Stimulated activated CD8-positive, alpha-beta memory T cell treated with anti-CD3 and anti-CD28 coated beads, Interleukin-7, amount 100 ng/mL, for 4 hours (primary cell): ENCODE measurements at places on chromosomes 5 and 9.
A peak's percentile ranks its signal among the peaks of the same experiment; 100 is the strongest.

- no peak for DNase-seq
These were observed 132.1 kb downstream of the NR3C1 start for GRCh38 chr5:143271431-143271830.

- no peak for DNase-seq
These were observed 55.0 kb downstream of the ZNF618 start for GRCh38 chr9:113931140-113931539.

DNA sequence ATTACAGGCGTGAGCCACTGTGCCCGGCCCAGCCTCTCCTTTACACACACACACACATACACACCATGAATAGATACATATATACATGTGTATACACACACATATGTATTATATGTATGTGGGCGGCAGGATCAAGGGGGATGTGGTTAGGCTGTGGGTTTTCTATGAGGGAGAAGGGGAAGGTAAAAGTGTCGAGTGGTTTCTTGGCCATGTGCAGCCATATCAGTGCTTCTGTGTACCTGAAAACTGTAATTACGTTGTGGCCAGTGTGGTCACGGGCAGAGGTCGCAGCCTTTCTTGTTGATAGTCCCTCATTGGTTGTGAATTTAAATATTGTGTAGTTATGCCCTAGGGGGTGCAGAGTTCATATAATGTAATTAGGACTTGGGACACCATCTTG lies 16.5 kb downstream of the CDK20 start:
- DNase-seq, result no peak

DNA sequence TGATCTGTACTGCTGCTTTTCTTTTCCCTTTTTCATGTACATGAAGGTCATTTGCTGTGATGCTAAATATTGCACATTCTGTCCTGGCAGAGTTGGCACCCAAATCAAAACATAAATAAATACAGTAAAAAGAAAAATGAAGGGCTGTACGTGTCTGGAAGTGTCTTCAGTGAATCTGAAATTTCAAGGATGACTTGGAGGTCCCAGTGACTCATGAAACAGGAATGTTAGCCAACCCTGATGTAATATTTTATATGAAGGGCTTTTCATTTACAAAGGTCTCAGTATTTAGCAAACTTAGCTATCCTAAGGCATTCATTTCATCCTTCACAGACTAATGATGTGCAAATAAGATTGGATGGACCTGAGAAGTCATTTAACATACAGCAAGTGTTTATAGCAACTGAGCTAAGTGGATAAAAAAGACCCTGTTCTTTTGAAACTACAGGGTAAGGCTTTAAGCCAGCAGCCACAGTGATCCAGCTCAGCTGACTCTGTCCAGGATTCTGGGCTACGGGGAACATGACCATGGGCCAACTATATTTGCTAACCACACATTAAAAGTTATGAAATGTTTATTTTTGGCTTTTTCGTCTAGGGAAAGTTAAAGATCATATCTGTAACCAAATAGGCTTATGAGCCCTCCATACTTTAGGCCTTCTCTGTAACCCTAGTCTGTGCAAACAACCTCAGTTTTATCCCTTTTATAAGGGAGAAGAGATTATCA lies 104.0 kb upstream of the DMRTA1 start:
- DNase-seq, result no peak

- DNase-seq, result no peak
These were observed 54.0 kb upstream of the HSPB3 start for GRCh38 chr5:54401515-54401914.

DNA sequence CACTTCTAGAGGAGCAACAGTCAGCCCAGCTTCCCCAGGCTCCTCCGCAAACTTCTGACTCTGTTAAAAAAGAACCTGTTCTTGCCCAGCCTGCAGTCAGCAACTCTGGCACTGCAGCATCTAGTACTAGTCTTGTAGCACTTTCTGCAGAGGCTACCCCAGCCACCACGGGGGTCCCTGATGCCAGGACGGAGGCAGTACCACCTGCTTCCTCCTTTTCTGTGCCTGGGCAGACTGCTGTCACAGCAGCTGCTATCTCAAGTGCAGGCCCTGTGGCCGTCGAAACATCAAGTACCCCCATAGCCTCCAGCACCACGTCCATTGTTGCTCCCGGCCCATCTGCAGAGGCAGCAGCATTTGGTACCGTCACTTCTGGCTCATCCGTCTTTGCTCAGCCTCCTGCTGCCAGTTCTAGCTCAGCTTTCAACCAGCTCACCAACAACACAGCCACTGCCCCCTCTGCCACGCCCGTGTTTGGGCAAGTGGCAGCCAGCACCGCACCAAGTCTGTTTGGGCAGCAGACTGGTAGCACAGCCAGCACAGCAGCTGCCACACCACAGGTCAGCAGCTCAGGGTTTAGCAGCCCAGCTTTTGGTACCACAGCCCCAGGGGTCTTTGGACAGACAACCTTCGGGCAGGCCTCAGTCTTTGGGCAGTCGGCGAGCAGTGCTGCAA lies 72.8 kb downstream of the NUP214 start:
- no peak for DNase-seq

GRCh38 chr9:137218754-137219271 lies 3.2 kb downstream of the RNF208 start:
- no peak for DNase-seq

GRCh38 chr9:70040376-70040903 lies 3.2 kb upstream of the MAMDC2 start:
- DNase-seq, result no peak

GRCh38 chr5:117667105-117667504 lies 1092.5 kb upstream of the SEMA6A start:
- DNase-seq, result no peak

- DNase-seq, result no peak
These were observed 116.0 kb downstream of the AUH start for GRCh38 chr9:91245431-91246313.

- DNase-seq, result no peak
These were observed 6.9 kb downstream of the UGT3A2 start for GRCh38 chr5:36059571-36060419.

DNA sequence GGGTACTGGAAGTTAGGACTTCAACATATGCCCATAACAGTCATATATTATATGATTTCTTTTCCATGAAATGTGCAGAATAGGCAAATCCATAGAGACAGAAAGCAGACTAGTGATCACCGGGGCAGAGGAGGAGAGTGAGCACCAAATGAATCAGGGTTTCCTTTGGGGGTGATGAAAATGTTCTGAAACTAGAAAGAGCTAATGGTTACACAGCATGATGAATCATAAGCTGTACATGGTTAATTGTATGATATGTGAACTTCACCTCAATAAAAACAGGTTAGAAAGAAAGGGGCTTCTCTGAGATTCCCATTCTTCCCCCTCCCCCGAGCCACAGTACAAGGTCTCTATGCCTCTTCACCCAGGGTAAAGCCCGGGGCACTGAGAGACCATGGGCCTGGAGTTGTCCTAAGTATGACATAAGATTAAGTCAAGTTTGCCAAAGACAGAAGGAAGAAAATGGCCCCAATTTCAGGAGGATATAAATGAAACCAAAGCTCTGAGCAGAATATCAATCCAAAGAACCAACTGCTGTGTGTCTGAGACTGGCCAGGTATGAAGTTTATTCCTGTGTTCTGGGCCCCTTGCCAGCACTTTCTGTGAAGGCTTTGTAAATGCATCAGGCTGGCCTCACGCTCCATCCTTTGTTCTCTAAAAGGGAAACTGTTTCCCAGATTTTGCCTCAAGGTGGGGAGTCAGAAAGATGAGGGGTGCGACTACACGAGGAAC lies 243.8 kb downstream of the CDK5RAP2 start:
- DNase-seq, result no peak

DNA sequence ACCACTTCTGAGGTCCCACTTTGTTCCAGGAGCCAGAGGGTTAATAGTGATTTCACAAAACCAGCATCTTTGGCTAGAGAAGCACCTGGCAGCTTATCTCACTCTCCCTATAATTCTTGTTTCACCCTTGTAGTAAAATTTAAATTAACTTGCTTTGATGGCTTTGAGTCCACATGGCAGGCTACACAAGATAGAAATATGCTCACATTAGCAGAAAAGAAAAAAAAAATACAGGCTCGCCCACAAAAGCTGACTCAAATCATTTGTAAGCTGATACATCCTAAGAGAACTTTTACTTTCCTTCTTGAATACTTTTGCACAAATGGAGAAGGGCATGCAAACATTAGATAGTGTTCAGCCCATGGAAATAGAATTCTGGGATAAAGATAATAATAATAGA lies 36.2 kb downstream of the TNFSF15 start:
- no peak for DNase-seq

DNA sequence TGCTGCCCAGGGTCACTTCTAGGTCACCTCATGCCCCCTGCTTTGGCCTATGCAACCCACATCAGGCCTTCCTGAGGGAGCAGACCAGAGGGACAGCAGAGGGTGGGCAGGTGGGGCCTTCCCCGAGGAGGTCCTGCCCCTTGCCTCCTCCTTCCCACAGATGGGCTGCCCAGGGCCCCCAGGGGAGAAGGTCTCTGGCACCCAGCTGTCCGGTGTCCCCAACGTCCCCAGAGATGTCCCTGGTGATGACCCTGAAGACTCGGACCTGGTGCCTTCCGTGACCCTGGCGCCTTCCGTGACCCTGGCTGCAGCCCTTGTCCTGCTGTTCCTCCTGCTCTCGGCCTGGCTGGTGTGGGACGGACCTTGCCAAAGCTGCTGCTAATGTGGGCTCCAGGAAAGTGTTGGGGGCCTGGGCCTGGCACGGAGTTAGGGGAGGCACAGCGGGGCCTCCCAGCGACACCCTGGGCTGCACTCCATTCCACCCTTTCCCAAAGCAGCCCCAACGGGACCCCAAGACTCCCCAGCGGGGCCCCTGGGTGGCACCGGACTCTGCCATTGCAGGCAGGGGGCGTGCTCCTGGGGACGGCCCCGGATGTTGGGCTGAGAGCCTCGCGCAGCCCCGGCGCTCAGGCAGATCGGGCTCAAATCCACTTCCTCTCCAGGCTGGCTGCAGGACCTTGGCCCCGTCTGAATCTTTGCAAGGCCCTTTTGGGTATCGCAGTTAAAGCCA lies 6.8 kb upstream of the SLC2A6 start:
- no peak for DNase-seq

GRCh38 chr5:133681896-133682295 lies 69.6 kb upstream of the FSTL4 start:
- DNase-seq, result no peak

DNA sequence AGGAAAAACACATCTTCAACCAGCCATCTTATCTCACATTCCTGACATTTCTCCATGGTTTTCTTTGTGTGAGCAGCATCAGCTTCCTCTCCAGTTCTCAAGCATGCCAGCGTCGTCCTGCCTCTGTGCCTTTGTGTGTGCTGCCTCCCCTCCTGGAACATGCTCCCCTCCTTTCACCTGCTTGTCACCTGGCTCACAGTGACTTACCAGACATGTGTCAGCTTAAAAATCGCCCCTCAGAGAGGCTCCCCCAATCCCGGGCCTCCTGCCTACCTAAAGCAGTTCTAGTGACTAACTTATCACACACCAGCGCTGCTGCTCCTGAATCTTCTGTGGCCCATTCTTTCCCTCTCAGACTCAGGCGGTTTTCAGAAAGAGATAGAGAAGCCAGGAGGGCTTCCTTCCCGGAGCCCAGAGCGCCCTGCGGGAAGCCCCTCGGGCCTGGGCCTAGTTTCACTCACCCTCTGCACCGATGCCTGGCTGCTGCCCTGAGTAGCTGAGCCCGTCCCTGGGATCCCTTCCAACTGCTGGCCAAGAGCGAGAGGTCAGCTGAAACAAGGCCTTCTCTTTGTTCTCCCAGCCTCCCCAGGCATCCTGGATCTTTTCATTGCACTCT lies 51.1 kb upstream of the MVB12B start:
- DNase-seq, result no peak

DNA sequence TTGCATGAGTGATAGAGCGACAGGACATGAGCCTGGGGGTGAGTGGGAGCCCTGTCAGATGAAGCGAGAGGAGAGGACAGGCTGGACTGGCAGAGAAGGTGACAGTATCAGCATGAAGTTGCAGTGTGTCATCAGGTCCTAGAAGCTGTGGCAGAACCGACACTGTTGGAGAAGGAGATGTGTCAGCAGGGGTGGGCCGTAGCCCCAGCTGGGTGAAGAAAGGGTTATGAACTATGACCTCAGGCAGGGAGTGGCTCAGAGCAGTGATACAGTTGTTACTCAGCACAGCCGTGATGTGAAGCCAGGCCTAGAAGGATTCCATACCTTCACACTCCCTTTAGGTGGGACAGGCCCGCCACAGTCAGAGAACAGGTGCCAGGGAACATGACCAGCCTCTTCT lies 7.6 kb downstream of the PCYOX1L start:
- DNase-seq, result no peak

DNA sequence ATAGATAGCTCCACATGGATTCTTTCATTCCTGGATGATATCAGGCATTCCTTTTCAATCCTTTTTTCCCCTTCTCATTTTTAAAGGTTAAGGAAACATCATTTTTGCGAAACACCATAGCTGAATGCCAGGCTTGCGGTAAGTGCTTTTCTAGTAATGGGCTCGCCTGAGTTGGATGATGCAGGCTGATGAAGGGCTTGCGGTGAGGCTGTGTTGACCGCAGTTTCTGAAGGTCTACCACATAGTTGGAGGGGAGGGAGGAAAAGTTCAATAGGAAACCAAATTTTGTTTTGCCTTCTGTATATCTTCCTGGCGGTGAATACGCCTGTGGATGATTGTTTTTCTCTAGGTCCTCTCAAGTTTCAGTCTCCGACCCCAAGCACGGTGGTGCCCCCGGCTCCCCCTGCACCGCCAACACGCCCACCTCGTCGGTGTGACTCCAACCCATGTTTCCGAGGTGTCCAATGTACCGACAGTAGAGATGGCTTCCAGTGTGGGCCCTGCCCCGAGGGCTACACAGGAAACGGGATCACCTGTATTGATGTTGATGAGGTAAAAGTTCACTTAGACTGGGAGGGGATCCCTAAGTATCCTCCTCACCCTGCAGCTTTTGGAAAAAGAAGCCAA lies 24.3 kb downstream of the THBS4 start:
- DNase-seq, result no peak

DNA sequence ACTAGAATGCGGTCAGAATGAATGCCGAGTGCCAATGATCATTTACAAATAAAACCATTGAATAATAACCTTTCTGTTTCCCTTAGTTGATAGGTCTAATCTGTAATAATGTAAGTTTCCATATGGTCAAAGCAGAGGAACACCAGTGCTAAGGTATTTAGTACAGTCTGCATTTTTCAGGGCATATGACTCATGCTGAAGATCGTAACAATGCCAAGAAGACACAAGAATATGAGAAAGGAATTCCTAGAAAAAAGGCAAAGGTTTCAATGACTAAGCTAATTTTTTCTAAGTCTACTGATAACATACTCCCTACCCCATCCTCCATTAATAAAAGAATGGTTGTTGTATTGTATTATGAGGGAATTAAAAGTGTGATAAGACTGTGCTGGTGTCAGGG lies 2.8 kb downstream of the OR1L8 start:
- no peak for DNase-seq

DNA sequence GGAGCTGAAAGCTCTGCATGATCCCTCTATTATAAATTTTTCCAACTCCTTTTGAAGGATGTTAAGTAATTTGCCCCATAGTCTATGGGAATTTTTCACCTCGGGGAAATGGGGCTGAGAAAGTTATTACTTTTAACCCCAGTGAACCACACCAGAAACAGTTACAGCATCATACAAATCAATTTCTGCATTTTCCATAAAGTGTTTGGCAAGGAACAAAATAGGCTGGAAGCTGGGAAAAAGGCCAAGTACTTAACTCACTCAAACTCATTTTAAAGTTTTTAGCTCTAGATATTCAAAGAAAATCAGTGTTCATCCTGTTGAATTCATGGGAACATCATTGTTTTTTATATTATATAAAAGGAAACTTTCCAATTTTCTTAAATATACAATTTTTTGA lies 160.9 kb downstream of the SH3GL2 start:
- DNase-seq, result no peak

- peak; percentile 74 for DNase-seq
These were observed 13.1 kb downstream of the LRRC26 start for GRCh38 chr9:137156567-137157375.
